Psoas muscle (tissue), 8 donors: ENCODE measurements at places on chromosomes 2 and 18. TPM values are rescaled to one million over a fixed set of nuclear protein-coding genes. Genes with fewer than 3 reads are reported as not detected.

- DNase-seq = no peak
Measured at GRCh38 chr2:205722283-205722918, 40.1 kb downstream of the NRP2 start.

- no peak for DNase-seq
Measured at GRCh38 chr2:54763636-54764291, 40.3 kb downstream of the EML6 start.

GRCh38 chr18:26406854-26407517 lies 141.4 kb downstream of the KCTD1 start:
- no peak for DNase-seq

Gene RGPD4
- 0.17 TPM for total RNA-seq

Gene UGT1A5
- total RNA-seq = not detected

GRCh38 chr2:161352719-161353118 lies 44.5 kb downstream of the PSMD14 start:
- no peak for DNase-seq

Gene ZBTB7C
- 0.91 TPM for total RNA-seq
